H9 (cell line): ENCODE measurements at places on chromosomes 16 and 17.

DNA sequence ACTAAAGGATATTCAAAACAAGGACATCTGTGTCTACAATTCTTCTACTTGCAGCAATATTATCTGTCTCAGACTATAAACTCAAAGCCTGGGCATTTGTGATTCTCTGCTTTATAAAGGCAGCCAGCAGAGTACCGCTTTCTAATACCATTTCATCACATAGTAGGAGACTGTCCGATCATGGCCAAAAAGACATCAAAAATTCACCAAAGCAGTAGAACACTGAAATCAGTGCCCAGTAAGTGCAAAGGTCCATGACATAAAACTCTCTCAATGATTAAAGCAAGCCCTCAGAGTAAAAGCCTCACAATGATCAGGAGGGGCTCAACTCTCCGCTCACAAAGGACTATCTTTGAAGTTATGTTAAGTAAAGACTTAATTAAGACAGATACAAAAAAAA is 23.0 kb downstream of the ERN1 start:
- no peak for DNase-seq

DNA sequence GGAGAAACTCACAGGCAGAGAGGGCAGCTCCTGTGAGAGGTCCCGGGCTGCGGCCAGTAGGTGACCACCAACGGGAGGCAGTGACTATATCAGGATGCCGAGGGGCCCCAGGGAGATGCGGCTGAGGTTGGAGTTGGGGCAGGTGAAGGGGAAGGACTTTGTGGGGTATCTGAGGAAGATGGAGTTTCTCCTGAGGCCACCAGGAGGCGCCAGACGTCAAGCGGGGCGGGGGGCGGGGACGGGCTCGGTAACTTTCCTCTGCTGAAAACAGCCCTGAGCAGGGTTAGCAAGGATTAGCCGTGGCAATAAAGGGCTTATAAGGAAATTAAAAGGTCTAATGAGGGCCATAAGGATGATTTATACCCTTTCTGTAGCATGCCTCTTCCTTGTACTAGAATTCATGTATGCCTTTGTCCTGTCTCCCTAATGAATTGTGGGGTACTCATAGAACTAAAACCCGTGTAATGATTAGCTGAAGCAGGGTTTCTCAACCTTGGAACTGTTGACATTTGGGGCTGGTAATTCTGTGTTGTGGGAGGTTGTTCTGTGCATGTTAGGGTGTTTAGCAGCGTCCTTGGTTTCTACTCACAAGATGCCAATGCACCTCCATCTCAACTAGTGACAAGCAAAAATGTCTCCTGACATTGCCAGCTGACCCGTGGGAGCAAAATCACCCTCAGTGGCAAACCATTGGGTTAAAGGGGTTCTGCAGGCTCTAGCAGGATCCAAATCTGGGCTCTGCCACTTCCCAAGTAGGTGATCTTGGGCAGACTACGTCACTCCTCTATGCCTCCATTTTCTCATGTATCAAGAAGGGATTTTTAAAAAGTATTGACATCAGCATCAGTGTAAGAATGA is 74.8 kb upstream of the GRIN2A start:
- DNase-seq, result peak; percentile 75

GRCh38 chr17:41287050-41287449 is 11.6 kb downstream of the KRTAP9-7 start:
- no peak for DNase-seq

DNA sequence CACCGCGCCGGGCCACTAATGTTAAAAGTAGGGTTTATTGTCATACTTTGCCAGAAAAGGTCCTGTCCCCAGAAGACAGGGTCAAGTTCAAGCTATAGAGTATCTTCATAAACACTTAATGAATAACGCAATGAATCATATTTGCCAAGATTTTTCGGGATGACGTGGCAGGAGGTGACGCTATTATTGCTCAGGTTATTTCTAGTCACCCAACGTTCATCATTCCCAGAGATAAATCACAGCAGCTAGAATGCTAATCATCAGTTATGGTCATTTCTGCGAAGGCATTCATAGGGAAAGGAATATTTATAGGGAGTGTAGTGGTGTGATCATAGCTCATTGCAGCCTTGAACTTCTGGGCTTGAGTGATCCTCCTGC is 2.0 kb downstream of the TMC5 start:
- DNase-seq, result no peak
